ENCODE measurements at places on chromosomes 12 and 14. TPM values are rescaled to one million over a fixed set of nuclear protein-coding genes. Genes with fewer than 3 reads are reported as not detected.
A peak's percentile ranks its signal among the peaks of the same experiment; 100 is the strongest.

Gene DENR
- 37.8 TPM for total RNA-seq

DNA sequence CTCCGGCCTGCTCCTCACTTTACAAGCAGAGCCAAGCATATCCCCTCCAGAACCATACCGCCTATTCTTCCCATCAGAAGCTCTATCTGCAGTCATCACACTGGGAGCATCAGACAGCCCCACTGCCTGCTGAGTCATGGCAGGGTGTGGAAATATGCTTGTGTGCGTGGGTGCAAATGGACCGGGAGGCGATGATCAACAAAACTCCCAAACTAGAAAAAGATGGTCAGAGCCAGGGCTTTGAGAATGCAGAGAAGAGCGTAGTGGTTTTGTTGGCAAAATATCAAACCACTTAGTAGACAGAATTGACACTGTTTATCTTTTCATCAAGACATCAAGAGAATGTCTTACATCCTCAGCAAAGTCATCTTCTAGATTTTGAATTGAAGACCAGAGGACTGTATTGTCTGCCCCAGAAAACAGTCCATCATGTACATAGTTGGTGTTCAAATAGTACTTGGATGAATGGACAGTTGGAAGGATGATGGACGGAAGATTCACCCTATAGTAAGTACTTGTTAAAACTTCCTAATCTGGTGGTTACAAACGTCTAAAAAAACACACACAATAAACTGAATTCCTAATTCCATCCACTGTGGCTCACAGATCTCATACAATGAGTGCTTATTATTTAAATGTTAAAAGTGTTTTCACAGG lies 54.9 kb downstream of the VWF start:
- no peak for DNase-seq

- no peak for DNase-seq
These were observed 60.6 kb downstream of the LGMN start for GRCh38 chr14:92687681-92688433.

GRCh38 chr14:55846826-55847446 lies 266.9 kb downstream of the KTN1 start:
- DNase-seq = peak; percentile 89

Gene KLHDC1
- total RNA-seq = 10.1 TPM

GRCh38 chr12:6367969-6368892 lies 7.1 kb downstream of the SCNN1A start:
- DNase-seq = no peak

Data from skin of body (tissue), 3 donors.